ENCODE measurements at places on chromosomes 4 and X.

DNA sequence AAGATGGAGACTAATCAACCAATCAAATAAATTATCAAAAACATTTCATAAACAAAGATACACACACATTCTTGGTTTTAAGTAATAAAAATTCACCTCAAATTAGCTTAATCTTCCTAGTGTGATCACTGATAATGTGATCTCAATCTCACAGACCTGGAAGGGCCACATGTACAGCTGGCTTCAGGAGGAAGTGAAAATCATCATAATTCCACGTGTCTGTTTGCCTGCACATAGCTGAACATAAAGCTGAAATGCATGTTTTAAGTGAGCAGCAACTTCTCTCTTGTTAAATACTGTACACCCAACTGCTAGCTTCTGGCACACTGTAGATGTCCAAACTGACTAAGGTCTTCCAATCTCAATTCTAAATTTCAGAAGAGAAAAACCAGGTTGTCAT, 53.8 kb downstream of the ARHGAP6 start:
- no peak for DNase-seq

DNA sequence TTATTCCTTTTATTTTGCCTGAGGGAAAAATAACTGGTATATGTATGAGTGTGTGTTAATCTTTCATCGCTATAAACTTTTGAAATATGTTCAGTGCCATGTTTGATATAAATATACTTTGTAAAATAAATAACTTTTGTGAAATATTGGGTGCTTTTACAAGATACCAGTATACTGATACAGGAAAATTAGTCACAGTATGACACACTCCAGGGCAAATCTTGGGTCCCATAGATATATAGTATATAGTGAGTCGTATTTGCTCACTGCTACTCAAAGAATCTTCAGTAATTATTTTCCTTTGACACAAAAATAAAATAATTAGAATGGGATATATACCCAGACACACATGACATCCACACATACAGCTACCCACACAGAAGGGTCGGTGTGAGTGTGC, 472.3 kb downstream of the GRID2 start:
- DNase-seq: no peak

DNA sequence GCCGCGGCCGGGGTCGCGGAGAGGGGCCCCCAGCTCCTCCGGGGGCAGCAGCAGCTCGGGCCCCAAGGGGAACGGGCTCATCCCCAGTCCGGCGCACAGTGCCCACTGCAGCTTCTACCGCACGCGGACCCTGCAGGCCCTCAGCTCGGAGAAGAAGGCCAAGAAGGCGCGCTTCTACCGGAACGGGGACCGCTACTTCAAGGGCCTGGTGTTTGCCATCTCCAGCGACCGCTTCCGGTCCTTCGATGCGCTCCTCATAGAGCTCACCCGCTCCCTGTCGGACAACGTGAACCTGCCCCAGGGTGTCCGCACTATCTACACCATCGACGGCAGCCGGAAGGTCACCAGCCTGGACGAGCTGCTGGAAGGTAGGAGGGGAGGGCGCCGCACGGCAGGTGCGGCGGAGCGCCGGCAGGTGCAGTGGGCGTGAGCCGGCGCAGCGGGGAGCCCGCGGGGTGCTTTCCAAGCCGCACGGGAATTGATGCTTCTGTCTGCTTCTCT, 886 bp downstream of the DCLK2 start:
- peak; percentile 34 for DNase-seq

GRCh38 chr4:7041801-7042502, 1.2 kb upstream of the TADA2B start:
- DNase-seq: no peak

GRCh38 chrX:155662282-155662681, 49.5 kb upstream of the TMLHE start:
- peak; percentile 7 for DNase-seq

GRCh38 chr4:124861761-124862160, 149.2 kb upstream of the ANKRD50 start:
- peak; percentile 36 for DNase-seq

DNA sequence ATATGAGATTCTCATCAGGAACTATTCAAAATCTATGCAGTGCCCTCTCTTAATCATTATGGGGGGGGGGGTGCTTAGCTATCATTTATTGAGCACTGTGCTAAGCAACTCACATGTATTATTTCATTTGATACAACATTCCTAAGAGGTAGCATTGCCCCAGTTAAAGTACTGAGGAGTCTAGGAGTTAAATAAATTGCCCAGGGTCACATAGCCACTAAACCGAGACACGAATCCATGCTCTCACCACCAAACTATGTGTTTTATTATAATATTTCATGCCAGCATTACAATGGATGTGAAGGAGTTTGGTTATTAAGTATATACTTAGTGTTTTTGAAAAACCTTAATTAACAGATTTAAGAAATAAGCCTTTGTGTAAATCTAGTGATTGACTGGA, 131.4 kb downstream of the CBR4 start:
- DNase-seq: no peak

Measured in cardiac fibroblast (primary cell).